ENCODE measurements at places on chromosomes 5 and 9. TPM values are rescaled to one million over a fixed set of nuclear protein-coding genes. Genes with fewer than 3 reads are reported as not detected.

RFESD gene
- total RNA-seq = 0.75 TPM

SAXO1 gene
- total RNA-seq = 0.24 TPM

NUDT12 gene
- 6.9 TPM for total RNA-seq

LIFR gene
- 69.6 TPM for total RNA-seq

B4GALT1 gene
- total RNA-seq = 95.6 TPM

PCDHGC4 gene
- 2.8 TPM for total RNA-seq

PITX1 gene
- not detected for total RNA-seq

PDZD2 gene
- 18.0 TPM for total RNA-seq

PAIP1 gene
- total RNA-seq = 63.5 TPM

LCNL1 gene
- total RNA-seq = 1.1 TPM

MYMK gene
- total RNA-seq = not detected

LMX1B gene
- total RNA-seq = 0.32 TPM

DDX4 gene
- total RNA-seq = not detected

BHMT2 gene
- total RNA-seq = 34.7 TPM

ANKRD55 gene
- total RNA-seq = 0.48 TPM

SLC34A1 gene
- not detected for total RNA-seq

TMEM215 gene
- total RNA-seq = not detected

PFN3 gene
- total RNA-seq = not detected

IL6ST gene
- total RNA-seq = 370 TPM

CAMK2A gene
- total RNA-seq = 0.15 TPM

PCYOX1L gene
- 3.1 TPM for total RNA-seq

SHOC1 gene
- total RNA-seq = not detected

ACER2 gene
- total RNA-seq = 11.2 TPM

KCNMB1 gene
- 63.3 TPM for total RNA-seq

FAXDC2 gene
- 20.0 TPM for total RNA-seq

EFNA5 gene
- total RNA-seq = 11.5 TPM

GMCL2 gene
- total RNA-seq = not detected

EPB41L4A gene
- 38.6 TPM for total RNA-seq

SV2C gene
- total RNA-seq = not detected

GRXCR2 gene
- total RNA-seq = not detected

ADGRV1 gene
- 0.62 TPM for total RNA-seq

ARHGEF39 gene
- 0.75 TPM for total RNA-seq

NFIB gene
- 160 TPM for total RNA-seq

NR2F1-AS1 gene
- 16.8 TPM for total RNA-seq

ARHGEF37 gene
- 18.0 TPM for total RNA-seq

PCDHB5 gene
- 4.1 TPM for total RNA-seq

PDCD1LG2 gene
- total RNA-seq = 5.3 TPM

SPATA31E1 gene
- total RNA-seq = not detected

SOX30 gene
- total RNA-seq = 0.12 TPM

KCNT1 gene
- 0.16 TPM for total RNA-seq

SLCO6A1 gene
- total RNA-seq = 0.75 TPM

EIF4E1B gene
- total RNA-seq = not detected

COL15A1 gene
- total RNA-seq = 53.3 TPM

LRRC14B gene
- total RNA-seq = not detected

SPATA31D4 gene
- total RNA-seq = not detected

IGIP gene
- total RNA-seq = 26.5 TPM

HSD17B3 gene
- total RNA-seq = 2.2 TPM

LCN1 gene
- 0.81 TPM for total RNA-seq

PROB1 gene
- total RNA-seq = 2.0 TPM

DOCK8 gene
- total RNA-seq = 20.2 TPM

CD180 gene
- 3.0 TPM for total RNA-seq

ADAMTS6 gene
- 11.5 TPM for total RNA-seq

SLC22A4 gene
- total RNA-seq = 5.5 TPM

BAAT gene
- total RNA-seq = not detected

PCDHGC5 gene
- total RNA-seq = 6.3 TPM

Measured in aorta (tissue), 5 donors.